ENCODE measurements at places on chromosomes 2 and 18.

GRCh38 chr2:97736185-97736584 is 22.8 kb downstream of the ZAP70 start:
- no peaks in the 10 kb centered on the region for H3K36me3 ChIP-seq
- no peak overlapping the region for H3K4me3 ChIP-seq
- DNase-seq, result no peak

- no peaks in the 10 kb centered on the region for H3K4me1 ChIP-seq
Measured at GRCh38 chr2:2582998-2583545, 252.0 kb upstream of the MYT1L start.

DNA sequence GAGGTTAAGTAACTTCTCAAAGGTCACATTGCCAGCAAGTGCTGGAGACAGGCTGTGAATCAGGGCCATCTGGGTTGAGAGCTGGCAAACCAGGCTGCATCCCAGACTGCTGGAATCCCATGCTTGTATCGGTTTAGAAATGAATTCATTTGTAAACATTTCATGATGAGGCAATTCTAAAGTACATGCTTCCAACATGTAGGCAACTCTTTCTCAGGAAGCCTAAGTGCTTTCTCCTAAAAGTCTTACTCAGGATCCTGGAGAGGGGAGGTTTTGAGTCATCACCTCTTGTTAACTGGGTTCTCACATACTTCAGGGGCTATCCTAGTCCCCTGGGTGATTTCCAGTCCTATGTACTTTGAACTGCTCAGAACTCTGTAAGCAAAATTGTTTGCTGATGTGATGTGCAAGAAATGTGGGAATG is 416.5 kb downstream of the MEIS1 start:
- no peak for DNase-seq
- H3K36me3 ChIP-seq, result no peaks in the 10 kb centered on the region
- no peak overlapping the region for H3K4me3 ChIP-seq
- no peak overlapping the region for H3K27ac ChIP-seq

DNA sequence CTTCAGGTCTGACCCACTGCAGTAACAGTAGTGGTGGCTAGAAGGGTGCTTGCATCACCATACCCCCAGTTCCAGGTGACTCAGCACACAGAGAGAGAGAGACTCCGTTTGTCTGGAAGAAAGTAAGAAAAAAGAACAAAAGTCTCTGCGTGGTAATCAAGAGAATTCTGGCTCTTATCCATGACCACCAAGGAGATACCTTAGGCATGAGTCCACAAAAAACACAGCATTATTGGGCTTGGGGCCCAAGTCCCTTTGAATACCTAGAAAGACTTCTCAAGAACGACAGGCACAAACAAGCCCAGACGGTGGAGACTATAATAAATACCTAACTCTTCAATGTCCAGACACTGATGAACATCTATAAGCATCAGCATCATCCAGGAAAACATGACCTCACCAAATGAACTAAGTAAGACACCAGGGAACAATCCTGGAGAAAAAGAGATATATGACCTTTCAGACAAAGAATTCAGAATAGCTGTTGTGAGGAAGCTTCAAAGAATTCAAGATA is 21.7 kb upstream of the BAZ2B start:
- no peak overlapping the region for H3K4me3 ChIP-seq
- peaks cover 17% of the 10 kb centered on the region for H3K4me1 ChIP-seq
- H3K27me3 ChIP-seq, result no peaks in the 10 kb centered on the region
- H3K27ac ChIP-seq, result peak overlapping the region; percentile 96
- DNase-seq, result peak; percentile 83

GRCh38 chr18:13623348-13623747 is 103.0 kb downstream of the FAM210A start:
- H3K27ac ChIP-seq, result no peak overlapping the region
- no peak for DNase-seq
- H3K36me3 ChIP-seq, result no peaks in the 10 kb centered on the region

GRCh38 chr2:191220671-191221070 is 24.5 kb upstream of the MYO1B start:
- DNase-seq, result no peak
- no peaks in the 10 kb centered on the region for H3K27me3 ChIP-seq
- peaks cover 43% of the 10 kb centered on the region for H3K4me1 ChIP-seq
- H3K4me3 ChIP-seq, result no peak overlapping the region
- peak overlapping the region; percentile 96 for H3K27ac ChIP-seq

GRCh38 chr2:156447761-156448160 is 11.6 kb downstream of the GPD2 start:
- H3K36me3 ChIP-seq, result no peaks in the 10 kb centered on the region
- H3K27me3 ChIP-seq, result no peaks in the 10 kb centered on the region
- H3K4me1 ChIP-seq, result peaks cover 6% of the 10 kb centered on the region
- no peak overlapping the region for H3K27ac ChIP-seq
- H3K4me3 ChIP-seq, result no peak overlapping the region

- H3K36me3 ChIP-seq, result no peaks in the 10 kb centered on the region
- no peak for DNase-seq
- no peaks in the 10 kb centered on the region for H3K27me3 ChIP-seq
- no peaks in the 10 kb centered on the region for H3K4me1 ChIP-seq
Measured at GRCh38 chr18:13524811-13525210, 201.5 kb downstream of the FAM210A start.

DNA sequence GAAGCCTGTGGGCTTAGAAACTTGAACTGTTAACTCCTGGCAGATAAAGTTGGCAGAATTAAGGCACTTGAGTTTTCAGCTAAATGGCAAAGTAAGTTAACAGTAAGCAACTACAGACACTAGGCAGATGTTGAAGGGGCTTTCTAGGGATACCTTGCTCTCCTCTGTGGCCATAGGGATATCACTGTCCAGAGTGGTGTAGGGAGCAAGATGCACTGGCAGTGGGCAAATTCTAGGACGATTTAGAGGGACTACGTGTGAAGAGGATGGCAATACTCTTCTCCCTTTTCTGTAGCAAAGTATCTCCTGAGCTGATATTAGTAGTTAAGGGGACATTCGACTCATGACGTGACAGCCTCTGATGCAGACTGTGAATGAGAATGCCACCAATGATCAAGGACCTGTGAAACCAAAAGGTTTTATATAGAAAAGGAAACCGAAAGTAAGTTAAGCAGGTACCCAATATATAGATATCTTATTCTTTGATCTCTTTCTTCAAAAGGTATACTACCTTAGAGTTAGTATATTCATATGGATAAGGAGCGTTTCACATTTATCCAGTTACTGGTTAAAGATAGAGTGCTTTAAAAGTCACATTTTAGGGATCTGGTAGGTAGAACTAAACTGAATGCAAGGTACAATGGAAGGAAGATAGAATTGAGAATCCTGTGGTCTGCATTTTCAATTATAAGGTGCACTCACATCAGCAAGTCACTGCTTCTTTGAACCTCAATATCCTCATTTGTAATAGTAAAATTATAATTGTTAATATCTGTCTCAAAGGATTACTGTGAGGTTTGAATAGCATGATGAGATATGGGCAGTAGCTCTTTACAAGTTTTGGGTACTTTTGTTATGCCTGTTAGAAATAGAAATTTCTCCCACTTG is 106.4 kb downstream of the KCNH7 start:
- no peaks in the 10 kb centered on the region for H3K27me3 ChIP-seq
- H3K4me1 ChIP-seq, result peaks cover 17% of the 10 kb centered on the region
- no peaks in the 10 kb centered on the region for H3K36me3 ChIP-seq
- DNase-seq, result no peak

DNA sequence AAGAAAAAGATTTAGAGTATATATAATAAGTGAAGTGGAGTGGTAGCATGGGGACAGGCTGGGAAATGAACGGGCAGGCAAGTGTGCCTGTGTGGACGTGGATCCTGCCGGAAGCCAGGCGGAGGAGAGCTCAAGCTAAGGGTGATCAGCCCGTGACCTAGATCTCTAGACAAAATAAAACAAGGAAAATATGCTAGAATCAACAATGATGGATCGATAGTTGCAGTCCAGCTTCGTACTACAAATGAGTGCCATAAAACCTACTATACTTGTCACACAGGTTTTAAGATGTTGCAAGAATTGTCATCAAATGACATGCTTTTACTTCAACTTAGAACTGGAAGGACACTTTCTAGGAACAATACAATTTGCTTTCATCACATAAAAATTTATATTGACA is 8.5 kb downstream of the EIF2AK2 start:
- H3K27me3 ChIP-seq, result no peaks in the 10 kb centered on the region
- H3K4me1 ChIP-seq, result no peaks in the 10 kb centered on the region
- H3K27ac ChIP-seq, result no peak overlapping the region
